ENCODE measurements at places on chromosomes 3 and 15.
A peak's percentile ranks its signal among the peaks of the same experiment; 100 is the strongest.

DNA sequence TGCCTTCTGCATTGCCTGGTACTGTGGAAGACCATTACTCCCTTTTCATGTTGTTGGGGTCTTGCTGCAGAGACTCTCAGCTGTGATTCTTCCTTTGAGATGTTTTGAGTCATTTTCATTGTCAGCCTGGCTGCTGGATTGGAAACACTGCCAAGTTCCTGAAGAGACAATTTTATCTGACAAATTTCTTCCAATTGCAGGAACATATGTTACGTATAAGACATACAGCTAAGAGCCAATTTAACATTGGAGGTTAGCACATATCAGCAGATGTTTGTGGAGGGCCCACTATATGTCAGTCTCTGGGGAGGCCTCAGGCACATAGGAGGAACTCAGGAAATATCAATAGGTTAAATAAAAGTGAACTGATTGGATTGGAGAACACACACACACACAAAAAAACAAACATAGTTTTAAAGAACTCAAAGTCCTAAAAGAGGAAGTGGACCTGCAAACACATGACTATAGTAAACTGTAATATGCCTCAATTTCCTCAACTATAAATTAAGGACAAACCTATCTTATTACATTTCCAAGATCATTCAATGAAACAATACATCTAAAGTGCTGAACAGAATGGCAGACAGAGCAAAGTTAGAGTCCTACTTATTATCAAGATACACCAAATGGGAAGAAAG, 172.3 kb downstream of the MYRIP start:
- no peak for DNase-seq

DNA sequence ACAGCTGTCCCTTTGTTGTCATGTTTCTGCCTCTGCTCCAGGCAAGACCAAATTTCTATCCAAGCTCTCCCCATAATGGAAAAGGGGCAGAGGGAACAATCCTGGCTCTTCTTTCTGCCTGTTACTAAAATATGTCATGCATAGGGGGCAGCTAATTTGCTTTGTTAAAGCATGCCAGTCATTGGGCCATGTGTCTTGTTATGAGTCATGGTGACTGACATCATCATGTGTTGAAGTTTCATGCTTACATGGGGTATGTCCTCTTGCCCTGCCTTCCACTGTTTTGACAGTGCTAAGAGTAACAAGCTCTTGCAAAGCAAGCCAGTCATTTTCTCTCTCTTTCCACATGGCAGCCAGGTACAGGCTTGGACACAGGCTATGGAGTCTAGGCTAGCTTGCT, 268.9 kb downstream of the GABRB3 start:
- no peak for DNase-seq

DNA sequence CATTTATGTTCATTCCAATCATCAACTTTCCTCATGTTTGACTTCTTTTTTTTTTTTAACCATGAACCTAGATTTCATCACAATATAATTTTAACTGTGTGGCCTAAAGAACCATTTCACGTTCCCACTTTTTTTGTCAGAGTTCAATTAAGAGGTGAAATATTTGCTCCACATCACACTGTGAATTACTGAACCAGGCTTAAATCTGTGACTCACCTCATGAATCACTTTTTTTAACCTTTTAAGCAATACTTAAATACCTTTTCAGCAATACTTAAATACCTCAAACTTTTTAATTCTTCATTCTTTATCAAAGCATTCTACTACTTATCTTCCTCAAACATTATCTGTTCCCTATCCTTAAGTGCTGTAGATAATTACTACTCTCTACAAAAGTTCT, 137.6 kb downstream of the SI start:
- no peak for DNase-seq

DNA sequence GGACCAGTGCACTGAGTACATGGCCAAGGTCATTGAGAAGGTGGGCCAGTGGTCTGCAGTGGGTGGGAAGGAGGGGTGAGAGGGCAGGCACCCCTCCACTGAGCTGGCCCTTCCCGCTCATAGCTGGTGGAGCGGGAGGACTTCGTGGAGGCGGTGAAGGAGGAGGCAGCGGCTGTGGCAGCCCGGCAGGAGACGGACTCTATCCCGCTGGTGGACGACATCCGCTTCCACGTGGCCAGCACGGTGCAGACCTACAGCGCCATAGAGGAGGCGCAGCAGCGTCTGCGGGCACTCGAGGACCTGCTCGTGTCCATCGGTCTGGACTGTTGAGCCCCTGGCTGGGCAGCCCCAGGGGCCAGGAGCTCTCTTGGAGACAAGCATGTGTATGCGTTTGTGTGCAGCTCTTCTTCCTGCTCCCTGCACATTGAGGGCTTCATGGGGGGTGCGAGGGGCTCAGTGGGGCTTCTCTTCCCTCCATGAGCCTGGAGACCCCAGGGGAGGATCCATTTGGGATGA, 7.5 kb downstream of the ABTB1 start:
- no peak for DNase-seq

- DNase-seq, result no peak
Observed at GRCh38 chr3:143226678-143227291, 107.2 kb downstream of the CHST2 start.

DNA sequence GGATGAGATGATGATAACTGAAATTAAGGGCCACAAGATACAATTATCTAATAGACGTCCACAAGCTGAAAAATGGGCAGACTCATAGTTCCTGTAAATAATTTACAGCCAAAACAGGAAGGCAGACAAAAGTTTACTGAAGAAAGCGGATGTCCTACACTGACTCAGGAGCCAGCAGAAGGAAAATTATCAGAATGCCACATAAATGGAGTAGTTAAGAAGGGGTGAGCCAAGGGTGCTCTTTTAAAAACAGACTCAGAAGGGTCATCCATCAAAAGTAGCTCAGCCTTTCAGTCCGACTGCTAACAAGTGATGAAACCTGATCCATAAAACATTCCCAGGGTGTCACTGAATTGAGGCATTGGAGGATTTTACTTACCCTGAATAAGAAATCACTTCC, 39.8 kb downstream of the TUSC7 start:
- no peak for DNase-seq

DNA sequence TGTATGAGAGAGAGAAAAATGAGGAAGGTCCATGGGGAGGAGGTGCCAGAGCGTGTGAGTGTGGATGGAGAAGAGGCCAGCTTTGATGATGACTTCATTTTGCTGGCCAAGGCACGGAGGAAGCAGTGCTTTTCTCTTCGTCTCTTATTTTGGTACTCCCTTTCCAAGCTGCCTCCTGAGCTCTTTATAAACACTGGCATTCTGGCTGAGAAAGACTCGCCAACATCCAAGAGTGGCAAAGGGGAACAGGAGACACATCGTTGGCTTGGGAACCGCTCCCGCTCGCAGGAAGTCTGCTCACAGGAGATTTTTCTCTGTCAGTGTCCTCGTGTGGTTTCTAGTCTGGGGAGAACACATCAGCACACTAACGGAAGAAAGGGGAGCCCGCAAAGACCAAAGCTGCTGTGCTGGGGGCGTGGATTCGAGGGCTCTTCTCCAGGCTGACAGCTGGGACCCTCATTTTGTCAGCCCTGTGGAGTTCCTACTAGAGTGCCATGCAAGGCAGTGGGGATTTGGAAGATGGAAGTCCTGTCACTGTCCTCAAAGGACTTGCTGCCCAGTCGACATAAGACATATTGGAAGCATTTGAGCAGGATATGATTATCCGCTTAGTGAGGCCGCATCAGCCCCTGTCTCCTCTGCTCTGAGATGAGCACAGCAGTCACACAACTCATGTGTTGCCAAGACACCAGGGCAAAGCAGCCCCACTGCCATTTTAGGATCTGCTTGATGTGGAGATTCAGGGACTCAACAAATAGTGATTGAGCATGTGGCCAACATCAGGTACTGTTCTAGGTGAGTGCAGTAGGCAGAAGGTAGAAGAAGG, 8.0 kb upstream of the SEMA4B start:
- DNase-seq, result no peak

DNA sequence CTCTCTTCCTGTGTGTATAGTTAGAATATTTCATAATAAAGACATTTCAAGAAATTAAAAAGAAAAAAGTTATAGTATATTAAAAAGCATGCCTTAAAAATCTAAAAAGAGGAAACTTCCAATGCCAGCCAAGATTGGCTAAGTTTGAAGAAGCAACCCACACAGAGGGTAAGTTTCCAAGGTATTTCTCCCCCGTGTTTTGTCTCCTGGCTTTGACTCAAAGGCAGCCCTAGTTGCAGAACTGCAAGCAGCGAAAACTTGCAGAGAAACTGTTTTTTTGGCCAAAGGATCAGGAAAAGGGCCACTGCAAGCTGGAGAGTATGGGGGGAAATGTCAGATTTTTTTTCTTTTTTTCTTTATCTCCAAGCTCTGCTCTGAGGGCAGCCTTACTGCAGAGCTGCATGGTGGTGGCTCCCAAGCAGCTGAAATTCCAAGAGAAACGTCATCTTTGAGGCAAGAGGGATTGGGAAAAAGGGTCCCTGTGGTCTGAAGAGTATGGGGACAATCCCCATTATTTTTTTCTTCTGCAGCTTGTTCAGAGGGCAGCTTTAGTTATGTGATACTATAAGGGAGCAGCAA, 23.0 kb downstream of the HACL1 start:
- no peak for DNase-seq

DNA sequence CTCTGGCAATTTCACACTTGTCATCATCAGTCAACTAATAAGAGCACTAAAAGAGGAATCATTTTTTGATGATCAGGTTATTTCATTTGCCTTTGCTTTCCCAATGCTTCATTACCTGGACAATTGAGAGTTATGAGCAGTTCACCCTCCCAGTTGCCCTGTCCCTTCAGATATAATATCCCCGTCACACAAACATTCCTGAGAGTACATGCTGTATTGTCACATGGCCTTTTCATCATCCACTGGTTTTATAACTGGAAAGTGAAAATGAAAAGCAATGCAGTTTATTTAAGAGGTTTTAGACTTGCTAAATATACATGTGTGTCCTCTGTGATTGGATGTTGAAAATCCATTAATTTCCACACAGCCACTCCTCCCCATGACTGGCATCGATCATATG, 9.0 kb downstream of the RORA start:
- no peak for DNase-seq

GRCh38 chr3:126676919-126677705, 22.2 kb upstream of the TXNRD3 start:
- DNase-seq, result no peak

DNA sequence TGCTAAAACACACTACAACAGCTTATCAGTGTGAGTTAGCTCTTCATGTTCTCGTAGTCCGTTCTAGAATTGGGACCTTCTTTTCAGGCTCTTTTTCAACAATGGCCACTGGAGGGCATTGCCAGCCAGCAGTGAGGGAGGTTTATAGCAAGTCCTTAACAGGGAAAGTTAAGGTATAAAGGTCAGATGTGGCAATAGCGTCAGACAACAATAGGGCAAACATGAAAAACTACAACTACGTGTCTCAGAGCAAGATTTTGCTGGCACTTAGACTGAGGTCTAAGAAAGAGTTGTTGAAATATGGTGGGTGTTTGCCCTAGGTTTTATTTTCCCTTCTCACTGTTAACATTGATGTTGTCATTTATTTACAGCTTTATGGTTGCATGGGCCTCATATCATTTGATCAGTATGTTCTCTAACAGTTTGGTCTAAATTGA, 161.4 kb downstream of the GMNC start:
- DNase-seq, result peak; percentile 12

- DNase-seq, result no peak
Observed at GRCh38 chr3:140131895-140132294, 196.9 kb downstream of the CLSTN2 start.

DNA sequence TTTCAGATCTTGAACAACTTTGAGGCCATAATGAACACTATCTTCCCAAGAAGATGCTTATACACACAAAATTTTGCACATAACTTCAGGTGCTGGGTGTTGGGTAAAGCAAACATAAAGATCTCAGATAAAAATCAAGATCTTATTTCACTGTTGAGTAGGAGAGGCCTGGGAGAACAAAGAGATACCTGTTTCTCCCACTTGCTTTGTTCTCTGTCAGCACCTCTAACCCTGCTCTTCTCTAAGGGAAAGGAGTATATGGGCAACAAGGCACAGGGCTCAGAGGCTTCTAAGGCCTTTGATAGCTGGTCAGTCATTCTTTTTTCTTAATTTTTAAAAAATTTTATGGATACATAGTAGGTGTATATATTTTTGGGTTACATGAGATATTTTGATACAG, 3.6 kb upstream of the GK5 start:
- no peak for DNase-seq

- no peak for DNase-seq
Observed at GRCh38 chr3:17724948-17725347, 17.5 kb downstream of the TBC1D5 start.

- no peak for DNase-seq
Observed at GRCh38 chr15:39595338-39596221, 14.7 kb downstream of the THBS1 start.

DNA sequence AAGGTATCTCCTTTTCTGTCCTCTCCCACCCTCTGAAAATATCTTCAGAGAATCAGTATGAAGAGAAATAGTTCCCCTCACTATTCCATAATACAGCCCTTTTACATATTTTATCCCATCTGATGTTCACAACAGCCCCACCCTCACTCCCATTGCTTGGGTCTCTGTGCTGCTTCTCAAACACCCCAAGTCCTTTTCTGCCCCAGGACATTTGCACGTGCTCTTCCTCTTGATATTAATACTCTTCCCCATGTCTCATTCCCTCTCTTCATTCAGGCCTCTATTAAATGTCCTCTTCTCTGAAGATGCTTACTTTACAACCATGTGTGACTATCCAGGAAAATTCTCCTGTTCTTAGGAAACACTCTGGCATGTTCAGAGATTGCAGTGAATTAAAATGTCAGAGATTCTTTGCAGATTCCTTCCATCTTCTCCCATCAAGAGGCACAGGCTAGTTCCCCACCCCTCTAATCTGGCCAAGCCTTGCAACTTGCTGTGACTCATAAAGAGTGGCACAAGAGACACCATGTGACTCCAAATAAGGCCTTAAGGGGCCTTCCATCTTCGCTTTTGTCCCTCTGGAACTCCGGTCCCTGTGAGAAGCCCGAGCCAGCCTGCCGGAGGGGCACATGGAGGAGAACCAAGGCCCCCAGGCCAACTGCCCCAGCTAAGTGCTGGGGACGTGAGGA, 128.5 kb downstream of the CHSY1 start:
- no peak for DNase-seq

DNA sequence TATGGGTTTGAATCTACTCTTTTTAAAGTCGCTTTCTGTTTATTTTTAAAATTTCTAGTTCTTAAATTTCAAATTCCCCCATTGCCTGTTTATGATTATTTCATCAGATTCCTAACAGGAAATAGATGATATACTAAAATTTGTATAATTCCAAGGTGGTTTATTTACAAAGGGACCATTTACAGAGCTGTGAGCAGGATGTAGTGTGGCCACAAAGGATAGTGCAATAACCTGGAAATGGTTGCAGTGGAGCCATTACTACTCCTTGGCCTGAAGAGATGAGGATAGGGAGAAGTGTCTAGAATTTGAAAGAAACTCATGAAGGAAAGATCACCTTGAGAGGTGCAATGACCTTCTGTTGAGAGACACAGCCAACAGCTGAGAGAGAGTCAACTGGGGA, 58.5 kb upstream of the AP4E1 start:
- DNase-seq, result no peak
